ENCODE measurements at places on chromosomes 7 and 10.

GRCh38 chr10:99532687-99533495 lies at the start of gene NKX2-3:
Gene NKX2-3 (plus strand): TSS chr10:99532942. CDS start chr10:99533132, 190 bp downstream.
- no peak for DNase-seq

- peak; percentile 17 for DNase-seq
Observed at GRCh38 chr10:124092250-124092859, 1.0 kb downstream of the CHST15 start.

DNA sequence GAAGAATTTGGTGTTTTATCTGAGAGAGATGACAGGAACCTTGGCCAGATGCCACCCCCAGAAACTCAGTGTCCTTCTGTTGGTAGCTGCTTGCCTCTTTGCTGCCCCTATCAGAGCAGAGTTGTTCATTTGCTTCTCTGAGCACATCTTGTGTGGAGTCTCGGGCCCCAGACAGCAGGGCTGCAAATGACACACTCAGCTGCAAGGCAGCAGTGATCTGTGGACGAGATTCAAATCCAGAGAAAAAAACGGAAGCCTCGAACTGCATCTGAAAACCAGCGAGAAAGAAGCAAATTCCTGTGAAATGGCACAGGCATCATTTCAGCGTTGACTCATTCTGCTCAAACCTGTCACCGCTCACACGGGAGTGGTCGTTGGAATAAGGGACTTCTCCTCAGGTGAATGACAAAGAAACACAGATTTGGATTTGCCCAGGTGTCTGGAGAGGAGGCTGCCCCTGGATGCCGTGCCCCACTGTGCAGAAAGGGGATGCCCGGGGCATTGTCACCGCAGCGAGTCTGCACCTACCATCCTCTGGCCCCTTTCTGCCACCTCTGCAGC lies 144.7 kb downstream of the PFKFB3 start:
- no peak for DNase-seq

GRCh38 chr10:10332786-10333185 lies 684.9 kb upstream of the CELF2 start:
- no peak for DNase-seq

DNA sequence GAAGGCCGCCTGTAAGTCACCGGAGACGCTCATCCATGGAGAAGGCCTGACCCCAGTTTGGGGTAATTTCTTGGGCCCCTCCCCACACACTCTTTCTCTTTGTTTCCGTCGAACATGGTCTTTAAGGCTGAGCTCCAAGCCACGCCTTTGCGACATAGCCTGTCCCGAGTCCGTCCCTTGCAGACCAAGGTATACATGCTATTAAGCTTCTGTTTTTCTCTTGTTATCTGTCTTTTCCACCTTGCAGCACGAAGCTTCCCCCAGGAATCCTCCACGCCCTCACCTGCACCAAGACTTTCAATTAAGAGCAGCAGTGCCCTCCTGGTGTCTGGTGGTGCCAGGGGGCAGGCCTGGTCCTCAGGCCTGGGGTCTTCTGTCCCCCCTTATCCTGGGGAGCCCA lies 4.2 kb upstream of the FAM20C start:
- no peak for DNase-seq

DNA sequence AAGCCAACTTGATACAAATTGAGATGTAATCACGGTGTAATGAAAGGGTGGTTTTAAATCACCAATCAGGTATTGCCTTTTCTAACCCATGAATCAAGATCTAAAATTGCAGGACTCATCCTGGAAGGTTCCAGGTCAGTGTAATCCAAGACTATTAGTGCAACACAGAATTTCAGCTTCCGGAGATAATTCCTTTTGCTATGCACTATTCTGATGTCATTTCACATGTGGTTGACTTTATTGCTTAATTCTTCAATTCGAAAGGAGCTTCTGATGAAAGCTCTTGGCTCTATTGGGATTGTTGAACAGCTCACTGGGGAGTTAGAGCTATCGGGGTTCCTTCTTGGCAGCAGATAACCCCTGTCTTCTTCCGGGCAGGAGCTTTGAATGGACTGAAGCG lies 147.4 kb upstream of the INSYN2A start:
- DNase-seq: no peak

GRCh38 chr7:28419716-28420115 lies 7.4 kb downstream of the CREB5 start:
- no peak for DNase-seq

- DNase-seq: no peak
Observed at GRCh38 chr10:28367413-28367812, 64.5 kb upstream of the MPP7 start.
